ENCODE measurements at places on chromosomes 11 and 22. TPM values are rescaled to one million over a fixed set of nuclear protein-coding genes. Genes with fewer than 3 reads are reported as not detected.

DNA sequence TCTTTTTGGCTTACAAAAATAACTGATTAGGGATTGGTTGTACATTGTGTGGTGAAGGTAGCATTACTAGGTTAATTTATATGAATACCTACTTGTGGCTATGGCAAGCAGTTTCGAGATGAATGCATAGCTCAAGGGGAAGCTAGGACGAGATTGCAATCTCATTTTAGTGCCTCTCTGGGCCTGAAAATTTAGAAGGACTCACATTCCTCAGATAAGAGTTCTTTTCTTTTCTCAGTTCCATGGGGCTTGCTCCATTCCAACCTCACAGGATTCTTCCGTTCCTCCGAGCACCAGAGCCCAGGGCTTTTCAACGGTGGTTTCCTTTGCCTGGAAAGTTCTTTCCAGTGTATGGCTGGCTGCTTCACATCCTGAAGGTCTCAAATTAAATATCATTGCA is 82.1 kb downstream of the CECR2 start:
- no peak for DNase-seq

The NOX4 gene
- total RNA-seq = 1.5 TPM

The B3GAT1 gene
- 0.17 TPM for total RNA-seq

GRCh38 chr11:66363187-66363601 is 8.4 kb downstream of the SLC29A2 start:
- no peak for DNase-seq

- DNase-seq = no peak
Observed at GRCh38 chr22:26744892-26745808, 87.8 kb downstream of the MIAT start.

GRCh38 chr22:29798801-29799200 is 31.6 kb downstream of the UQCR10 start:
- DNase-seq = peak; percentile 53

The CRYBB2 gene
- not detected for total RNA-seq

DNA sequence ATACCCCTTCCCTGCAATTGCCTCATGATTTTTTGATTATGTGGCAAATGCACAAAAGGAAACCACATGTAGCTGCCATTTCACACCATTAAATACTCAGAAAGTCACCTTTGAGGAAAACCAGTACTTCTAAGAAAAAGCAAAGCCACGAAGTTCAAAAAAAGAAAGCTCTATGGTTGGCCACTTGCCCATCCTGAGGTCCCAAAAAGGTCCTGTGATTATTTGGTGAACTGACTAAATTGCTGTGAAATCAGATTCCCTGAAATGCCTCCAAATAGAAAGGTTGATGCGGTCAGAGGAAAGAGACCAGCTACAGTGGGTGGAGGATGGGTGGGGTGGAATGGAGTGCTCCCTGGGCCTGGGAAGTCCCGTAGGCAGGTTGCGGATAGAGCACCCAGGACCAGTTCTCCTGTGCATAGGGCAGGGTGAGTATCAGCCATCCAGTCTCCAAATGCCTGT is 26.9 kb downstream of the MRPL16 start:
- DNase-seq = no peak

GRCh38 chr11:102850973-102851745 is 7.8 kb upstream of the MMP3 start:
- no peak for DNase-seq

The MED19 gene
- 8.8 TPM for total RNA-seq

The PRODH gene
- 9.1 TPM for total RNA-seq

DNA sequence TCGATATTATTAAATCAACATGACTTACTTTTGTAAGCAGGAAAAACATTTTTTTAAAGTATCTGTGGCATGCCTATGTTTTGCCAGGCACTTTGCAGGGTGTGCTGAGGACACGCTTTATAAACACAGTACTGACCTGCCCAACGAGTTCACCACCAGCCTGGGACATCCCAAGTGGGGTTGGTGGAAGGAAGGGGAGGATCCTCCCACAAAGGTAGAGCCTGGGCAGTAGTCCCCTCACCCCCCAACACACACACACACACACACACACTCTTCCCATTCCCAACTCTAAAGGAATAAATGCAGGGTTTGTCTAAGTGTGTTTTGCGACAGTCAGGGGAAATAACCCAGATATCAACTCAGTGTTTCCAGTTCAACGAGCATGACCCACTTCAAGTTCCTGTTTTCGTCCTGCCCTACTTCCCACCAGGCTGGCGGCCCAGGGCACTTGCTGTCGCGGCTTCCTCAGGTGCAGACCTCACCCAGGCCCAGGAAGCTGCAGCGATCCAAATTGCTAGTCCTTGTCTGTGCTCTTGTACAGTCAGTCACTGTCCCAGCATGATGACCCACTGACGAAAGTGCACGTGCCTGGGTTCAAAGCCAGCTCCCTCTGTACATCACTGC is 3.1 kb downstream of the CERK start:
- DNase-seq = peak; percentile 55

DNA sequence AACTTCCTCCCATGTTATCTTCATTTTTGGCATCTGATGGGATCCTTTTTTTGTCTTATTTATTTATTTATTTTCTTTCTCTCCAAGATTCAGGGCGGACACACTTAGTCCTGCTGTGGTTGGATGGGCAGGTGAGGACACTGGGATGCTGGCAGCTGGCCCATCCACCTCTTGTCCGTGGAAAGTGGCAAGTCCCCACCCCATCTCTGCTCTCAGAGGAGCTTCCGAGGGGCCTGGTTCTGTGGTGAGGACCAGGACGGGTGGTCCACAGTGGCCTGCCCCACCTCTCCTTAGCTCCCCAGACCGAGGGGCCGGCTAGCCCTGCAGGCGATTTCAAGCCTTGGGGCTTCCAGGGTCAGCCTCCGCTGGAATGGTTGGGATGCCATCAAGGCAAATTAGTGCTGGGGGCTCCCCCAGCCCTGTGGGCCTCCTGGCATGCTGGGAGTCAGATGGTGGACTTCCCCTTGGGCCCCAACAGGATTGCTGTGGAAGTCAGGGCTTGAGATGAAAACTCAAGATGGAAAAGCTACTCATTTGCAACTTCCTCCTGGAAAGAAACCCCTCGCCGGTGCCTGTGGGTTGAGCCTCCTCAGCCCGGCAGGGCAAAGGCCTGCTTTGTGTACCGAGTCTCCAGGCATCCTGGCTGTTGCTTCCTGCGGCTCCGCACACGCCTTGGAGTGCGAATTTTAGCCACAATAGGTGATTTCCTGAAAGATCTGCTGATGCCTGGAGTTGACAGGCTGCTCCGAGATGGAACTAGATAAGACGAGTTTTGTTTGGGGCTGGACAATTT is 31.2 kb upstream of the LINC01488 start:
- peak; percentile 46 for DNase-seq

- DNase-seq = no peak
Observed at GRCh38 chr11:121649798-121650197, 197.0 kb upstream of the SORL1-AS1 start.

The SHANK2 gene
- total RNA-seq = 0.32 TPM

The CALCA gene
- not detected for total RNA-seq

DNA sequence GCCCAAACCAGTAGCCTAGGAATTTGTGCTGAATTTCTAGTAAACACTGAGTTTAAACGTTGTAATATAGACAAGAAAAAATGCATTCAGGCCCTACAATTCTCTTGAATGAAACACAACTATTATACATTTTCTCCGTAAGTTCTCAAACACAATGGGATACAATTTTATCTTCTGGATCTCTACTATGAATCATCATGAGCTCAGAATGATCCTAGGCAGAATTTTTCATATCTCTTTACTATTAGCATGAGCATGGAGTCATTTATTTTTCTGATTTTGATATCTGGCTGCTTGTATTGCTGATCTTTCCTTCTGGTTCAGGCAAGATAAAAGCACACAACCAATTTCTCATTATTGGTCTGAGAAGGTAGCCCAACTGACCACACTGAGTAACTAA is 1123.4 kb upstream of the RAG2 start:
- DNase-seq = no peak

DNA sequence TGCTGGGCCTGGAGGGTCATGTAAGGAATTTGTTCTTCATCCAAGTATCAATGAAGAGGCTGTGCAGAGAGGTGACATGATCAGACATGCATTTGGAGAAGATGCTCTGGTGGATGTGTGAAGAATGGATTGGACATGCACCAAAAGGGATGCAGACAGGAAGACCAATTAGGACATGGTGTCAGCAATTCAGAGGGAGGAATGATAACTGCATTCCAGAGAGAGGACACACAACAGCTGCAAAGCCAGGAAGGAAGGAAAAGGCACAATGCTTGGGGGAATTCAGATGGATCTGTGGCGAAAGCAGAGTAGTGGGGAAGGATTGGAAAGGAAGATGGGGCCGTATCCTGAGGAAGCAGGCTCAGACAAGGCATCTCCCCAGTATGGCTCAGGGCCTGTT is 5.2 kb upstream of the ARRB1 start:
- DNase-seq = no peak

- DNase-seq = no peak
Observed at GRCh38 chr11:15673408-15673831, 558.7 kb downstream of the INSC start.

GRCh38 chr11:112421879-112422278 is 161.2 kb upstream of the PLET1 start:
- no peak for DNase-seq

GRCh38 chr22:27296091-27296675 is 505.4 kb downstream of the MN1 start:
- DNase-seq = no peak

- DNase-seq = no peak
Observed at GRCh38 chr22:43155789-43156188, 4.4 kb downstream of the TSPO start.

DNA sequence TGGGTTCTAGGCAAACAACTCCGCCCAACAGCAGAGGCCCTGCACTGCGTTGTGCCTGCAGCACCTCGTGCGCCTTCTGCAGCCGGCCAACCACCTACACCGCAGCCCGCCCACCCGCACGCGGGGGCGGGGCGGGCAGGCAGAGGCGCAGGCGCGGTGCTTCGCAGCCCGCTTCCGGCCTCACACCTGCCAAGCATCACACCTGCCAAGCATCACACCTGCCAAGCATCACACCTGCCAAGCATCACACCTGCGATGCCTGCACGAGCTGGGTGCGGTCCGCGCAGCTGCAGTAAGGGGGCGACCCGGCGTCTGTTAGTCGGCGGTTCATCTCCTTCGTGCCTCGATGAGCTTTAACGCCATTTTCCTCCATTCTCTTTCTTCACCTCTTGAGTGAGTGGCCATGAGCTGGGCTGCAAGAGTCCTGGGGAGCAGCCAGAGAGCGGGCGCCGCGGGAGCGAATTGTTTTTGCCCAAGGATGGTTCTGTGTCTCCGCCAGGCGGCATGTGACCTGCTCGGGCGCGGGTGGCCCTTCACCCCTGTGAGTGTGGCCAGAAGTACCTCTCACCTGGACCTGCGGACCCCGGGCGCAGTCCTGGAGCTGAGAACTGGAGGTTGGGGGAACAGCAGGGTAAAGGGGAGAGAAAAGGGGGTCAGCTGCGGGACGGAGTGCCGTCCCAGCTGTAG is at the start of gene LDHAL6A:
Gene LDHAL6A, plus strand, starts transcription at position 171 of the 687 bp plus-strand sequence. CDS start 825 bp downstream, outside the sequence.
- DNase-seq = no peak

- no peak for DNase-seq
Observed at GRCh38 chr11:60159868-60160267, 23.0 kb downstream of the MS4A6A start.

- no peak for DNase-seq
Observed at GRCh38 chr11:134751766-134752165, 339.7 kb upstream of the B3GAT1 start.

GRCh38 chr11:35750981-35751663 is 88.5 kb downstream of the TRIM44 start:
- DNase-seq = no peak

The SCUBE2 gene
- 0.89 TPM for total RNA-seq

- no peak for DNase-seq
Observed at GRCh38 chr11:128627666-128628324, 40.4 kb upstream of the ETS1 start.

DNA sequence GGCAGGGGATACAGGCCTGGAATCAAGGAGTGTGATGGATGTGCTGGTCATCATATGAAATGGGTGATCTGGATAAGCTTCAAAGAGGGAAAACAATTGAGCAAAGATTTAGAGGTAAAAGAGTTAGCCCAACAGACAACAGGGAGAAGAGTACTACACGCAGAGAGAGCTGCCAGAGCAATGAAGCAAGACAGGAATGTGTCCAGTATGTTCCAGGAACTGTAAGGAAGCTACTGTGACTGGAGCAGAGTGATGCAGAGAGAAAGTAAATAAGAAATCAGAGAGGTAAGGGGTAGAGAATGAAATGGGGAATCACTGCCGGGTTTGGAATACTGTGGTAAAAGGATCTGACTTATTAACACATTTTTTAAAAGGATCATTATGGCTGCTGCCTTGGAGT is 255.1 kb downstream of the DCDC1 start:
- no peak for DNase-seq

The SEPTIN5 gene
- total RNA-seq = 152 TPM

DNA sequence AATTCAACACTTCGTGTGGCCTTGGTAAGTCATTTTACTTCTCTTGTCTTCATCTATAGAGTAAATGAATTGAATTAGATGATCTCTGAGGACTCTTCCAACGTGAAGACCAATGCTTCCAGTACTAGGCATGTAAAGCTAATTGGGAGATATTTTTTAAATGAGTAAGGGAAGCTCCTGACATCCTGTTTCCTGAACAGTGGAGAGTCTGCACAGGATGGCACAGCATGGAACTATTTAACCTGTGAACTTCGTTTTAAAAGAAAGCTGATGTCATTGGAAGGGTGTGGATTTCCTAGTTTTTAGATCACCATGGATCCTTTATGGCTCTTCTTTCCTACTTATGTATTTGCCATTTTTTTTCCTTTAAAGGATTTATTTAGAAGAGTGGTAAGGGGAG is 48.4 kb upstream of the HSD17B12 start:
- DNase-seq = no peak

DNA sequence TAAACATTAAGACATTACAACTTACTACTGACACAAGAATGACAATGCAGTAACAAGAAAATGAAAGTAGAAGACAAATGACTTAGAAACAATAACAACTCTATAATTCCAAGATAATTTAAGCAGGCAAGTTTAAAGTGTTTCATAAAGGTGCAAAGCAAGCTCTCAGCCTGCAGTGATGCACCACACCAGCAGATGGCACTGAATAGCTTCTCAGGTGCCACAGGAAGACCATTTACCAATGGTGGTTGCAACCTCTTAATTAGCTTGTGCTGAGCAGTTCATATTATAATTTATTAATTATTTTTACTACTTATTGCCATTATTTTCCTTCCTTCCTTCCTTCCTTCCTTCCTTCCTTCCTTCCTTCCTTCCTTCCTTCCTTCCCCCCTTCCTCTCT is 60.6 kb downstream of the NXPE2 start:
- DNase-seq = no peak

The ZNF280A gene
- not detected for total RNA-seq

The GAB4 gene
- total RNA-seq = not detected

DNA sequence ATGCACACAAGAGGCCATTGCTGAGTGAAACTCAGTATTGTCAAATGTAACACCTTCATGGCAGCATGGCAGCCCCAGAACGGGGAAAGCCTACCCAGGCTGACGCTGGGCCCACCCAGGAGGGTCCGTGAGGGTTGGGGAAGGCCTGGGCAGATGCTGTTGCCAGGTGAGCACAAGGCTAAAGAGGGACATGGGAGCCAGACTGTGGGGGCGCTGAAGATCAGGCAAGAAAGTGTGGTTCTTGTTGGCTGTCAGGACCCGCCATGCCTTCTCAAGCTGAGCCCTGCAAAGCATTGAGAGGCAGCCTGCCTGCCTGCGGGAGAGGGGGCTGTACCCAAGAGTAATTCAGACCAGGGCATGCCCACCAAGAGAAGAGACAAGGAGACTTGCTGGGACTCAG is 85.0 kb upstream of the PITPNB start:
- DNase-seq = no peak

The GVQW3 gene
- total RNA-seq = 2.3 TPM

GRCh38 chr11:126174816-126175215 is 36.6 kb downstream of the RPUSD4 start:
- peak; percentile 19 for DNase-seq

- DNase-seq = peak; percentile 59
Observed at GRCh38 chr11:72522186-72522585, 87.9 kb upstream of the CLPB start.
